Stimulated activated CD8-positive, alpha-beta memory T cell treated with anti-CD3 and anti-CD28 coated beads, Interleukin-12 subunit alpha, Interleukin-12 subunit beta, amount 100 ng/mL, for 4 hours (primary cell): ENCODE measurements at places on chromosomes 4 and X.

GRCh38 chr4:73066928-73067327, 2.6 kb downstream of the COX18 start:
- no peak for DNase-seq

GRCh38 chr4:168139336-168139735, 47.0 kb downstream of the ANXA10 start:
- DNase-seq = no peak

DNA sequence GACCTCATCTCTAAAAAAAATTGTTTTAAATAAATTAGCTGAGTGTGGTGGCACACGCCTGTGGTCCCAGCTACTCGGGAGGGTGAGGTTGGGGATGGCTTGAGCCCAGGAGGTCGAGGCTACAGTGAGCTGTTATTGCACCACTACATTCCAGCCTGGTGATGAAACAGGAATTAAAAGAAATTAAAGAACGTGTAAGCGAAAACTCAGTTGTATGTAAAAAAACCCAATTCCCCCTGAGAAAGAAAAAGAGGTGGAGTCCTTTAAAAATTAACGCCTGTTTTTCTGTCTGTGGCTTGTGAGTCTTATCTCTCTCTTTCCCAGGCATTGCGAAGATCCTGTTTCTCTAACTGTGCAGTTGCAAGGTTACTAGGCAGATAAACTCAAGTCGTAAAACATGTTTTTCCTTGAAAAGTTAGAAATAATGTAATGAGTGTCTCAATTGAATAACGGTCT, 22.1 kb downstream of the EPGN start:
- DNase-seq = no peak

DNA sequence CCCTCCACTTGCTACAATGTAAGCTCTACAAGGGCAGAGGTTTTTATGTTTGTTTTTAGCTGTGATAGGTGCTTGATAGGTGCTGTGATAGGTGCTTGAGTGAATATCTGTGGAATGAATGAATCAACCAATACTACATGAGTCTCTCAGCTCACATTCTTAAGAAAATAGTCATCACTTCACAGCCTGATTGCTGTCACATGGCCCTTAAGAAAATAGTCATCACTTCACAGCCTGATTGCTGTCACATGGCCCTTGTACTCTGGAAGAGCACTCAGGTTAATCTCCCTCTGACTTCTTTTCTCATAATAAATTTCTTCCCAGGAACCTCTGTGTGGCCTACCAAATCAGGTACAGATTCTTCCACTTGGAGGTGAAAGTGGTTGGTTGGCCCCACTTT, 335.2 kb downstream of the TENM3 start:
- DNase-seq = no peak

DNA sequence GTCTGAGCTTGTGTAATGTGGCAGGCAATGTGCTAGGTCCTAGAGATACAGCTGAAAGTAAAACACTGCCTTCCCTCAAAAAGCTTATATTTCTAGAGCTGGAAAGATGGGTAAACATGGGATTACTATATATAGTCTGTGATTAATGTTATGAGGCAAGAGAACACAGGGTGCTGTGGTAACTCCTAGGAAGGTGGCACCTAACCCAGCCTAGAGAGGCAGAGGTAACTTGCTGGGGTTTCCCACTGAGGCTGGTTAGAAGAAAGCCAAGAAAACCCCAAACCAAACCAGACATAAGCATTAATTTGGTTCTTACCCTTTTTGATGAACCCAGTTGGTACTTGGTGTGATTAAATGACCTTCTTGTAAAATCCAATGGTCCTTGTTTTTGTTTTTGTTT, 315.0 kb downstream of the PPP1R2C start:
- DNase-seq = no peak

- no peak for DNase-seq
Measured at GRCh38 chr4:112386071-112386470, 88.9 kb downstream of the ALPK1 start.

DNA sequence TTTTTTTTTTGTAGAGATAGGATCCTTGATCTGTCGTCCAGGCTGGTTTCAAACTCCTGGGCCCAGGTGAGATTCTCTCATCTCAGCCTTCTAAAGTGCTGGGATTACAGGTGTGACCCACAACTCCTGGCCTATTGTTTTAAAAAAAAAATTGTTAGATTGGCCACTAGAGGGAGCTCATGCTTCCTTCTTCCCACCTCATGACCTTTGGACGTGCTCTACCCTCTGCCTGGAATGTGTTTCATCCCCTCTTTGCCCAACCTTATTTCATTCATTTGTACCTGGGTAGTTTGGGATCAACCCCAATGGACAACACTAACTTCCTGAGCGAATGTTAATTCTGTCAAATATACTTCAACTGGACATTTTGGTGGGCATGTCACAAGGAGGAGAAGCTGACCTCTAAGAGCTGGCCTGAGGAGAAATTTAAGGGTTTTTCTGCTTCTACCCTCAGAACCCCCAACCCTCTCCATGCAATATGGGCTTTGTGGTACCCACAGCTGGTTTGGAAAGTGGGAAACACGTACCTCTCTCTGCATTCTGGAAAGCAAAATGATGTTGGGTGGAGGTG, 6.4 kb downstream of the PPEF2 start:
- DNase-seq = no peak

DNA sequence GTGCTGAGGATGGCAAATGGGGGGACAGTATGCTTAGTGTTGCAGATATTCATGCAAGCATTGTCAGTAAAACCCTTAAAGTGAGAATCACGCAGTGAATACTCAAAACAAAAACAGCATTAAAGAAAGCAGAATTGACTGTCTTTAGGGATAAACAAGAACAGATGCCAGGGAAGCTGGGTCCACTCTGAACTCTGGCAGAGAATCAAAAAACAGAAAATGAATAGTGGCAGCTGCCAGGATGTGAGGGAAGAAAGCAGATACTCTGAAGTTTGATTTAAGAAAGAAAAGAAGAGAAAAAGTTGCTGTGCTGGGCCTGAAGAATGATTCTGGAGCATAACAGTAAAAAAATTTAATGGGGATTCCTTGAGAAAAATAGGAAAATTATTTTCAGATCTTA, 131.5 kb downstream of the GABRA2 start:
- DNase-seq = no peak

- no peak for DNase-seq
Measured at GRCh38 chr4:75741027-75741426, 16.6 kb downstream of the USO1 start.

GRCh38 chr4:107060388-107060787, 24.3 kb upstream of the DKK2 start:
- DNase-seq = no peak

- DNase-seq = no peak
Measured at GRCh38 chrX:119981286-119982070, 37.9 kb upstream of the NKAP start.

DNA sequence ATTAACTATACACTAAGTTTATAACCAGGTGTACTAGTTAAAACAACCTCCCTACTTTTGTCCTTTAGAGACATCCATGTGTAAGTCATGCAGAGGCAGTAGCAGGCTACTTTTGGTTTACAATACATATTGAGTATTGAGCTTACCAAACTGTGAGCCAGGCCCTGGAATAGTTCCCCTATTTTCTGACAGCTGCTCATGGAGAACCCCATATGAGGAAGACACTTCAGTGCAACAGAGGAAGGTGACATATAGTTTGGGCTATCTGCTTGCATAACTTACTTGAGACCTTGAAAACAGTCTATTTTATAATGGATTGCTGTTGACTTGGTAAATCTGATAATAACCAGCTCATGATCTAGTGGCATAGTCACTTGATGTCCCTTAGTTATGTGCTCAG, 190.5 kb downstream of the SH3BGRL start:
- DNase-seq = no peak

DNA sequence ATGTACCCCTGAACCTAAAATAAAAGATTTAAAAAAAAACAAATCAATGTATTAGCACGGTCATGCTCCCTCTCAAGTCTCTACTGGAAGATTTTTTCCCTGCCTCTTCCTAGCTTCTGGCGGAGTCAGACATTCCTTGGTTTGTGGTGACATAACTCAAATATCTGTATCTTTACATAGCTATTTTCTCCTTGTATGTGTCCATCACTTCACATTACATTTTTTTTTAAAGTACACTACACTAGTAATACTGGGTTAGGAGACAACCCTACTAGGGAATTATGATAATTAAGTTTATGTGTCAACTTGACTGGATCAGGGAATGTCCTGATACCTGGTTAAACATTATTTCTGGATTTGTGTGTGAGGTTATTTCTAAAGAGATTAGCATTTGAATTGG, 1197.9 kb downstream of the TECRL start:
- no peak for DNase-seq

DNA sequence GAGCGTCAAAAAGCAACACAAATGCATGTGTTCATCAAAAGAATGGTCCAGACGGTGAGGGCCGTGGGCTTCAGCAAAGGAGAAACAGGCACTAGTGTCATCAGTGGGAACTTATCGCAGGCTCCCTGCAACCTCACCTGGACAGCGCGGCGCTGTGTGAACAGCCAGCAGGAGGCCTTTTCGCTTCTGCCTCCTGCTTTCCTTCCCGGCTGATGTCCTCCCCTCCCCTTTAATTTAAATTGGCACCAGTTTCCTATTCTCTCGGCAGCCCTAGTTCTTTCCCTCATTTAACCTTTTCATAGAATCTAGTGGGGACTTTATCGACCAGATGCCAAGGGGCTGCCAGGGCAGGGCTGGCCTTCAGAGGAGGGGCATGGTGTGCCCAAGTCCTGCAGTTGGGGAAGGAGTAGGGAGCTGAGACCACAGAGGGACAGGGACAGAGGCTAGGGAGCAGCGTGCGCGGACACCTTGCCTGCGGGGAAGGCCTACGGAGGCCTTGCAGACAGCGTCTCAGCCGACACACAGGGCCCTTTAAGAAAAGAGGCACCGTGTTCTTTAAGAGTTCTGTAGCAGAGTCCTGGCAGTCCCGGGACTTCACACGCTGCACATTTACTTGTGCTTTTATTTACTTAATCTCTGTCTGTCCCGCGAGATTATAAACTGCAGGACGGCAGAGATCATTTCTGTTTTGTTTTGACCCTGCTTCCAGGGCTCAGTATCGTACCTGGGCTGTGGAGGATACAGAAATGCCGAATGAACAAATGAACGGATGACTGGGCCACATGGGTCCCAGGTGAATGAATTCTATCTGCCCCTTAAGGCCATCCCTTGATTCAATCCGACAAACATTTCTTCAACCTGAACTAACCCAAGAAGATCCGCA, 8.4 kb upstream of the SORBS2 start:
- DNase-seq = no peak

DNA sequence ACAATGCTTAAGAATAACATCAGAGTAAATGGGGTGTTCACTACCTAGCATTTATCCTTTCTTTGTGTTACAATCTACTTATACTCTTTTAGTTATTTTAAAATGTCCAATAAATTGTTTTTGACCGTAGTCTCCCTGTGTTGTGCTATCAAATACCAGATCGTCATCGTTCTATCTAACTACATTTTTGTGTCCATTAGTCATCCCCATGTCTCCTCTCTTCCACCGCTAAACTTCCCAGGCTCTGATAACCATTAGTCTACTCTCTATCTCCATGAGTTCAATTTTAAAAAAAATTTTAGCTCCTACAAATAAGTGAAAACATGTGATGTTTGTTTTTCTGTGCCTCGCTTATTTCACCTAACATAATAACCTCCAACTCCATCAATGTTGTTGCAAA, 381.9 kb downstream of the PRDM5 start:
- no peak for DNase-seq

DNA sequence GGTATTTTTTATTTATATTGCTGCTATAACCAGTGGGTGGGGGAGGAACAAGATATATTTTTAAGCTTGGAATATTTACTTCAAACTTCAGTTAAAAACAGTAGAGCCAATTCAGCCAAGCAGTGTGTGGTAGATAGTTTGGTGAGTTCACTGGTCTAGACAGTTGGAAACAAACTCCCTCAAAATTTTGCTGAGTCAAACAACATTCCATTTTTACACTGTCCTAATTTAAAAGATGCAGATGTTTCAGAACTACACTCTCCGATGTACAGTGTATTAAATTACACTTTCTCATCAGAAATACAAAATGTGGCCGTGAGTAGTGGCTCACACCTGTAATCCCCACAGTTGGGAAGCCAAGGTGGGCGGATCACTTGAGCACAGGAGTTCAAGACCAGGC, 23.3 kb downstream of the PRKX start:
- no peak for DNase-seq

- no peak for DNase-seq
Measured at GRCh38 chrX:107146670-107147069, 28.0 kb upstream of the RBM41 start.

- DNase-seq = no peak
Measured at GRCh38 chr4:140829825-140830224, 73.6 kb upstream of the TBC1D9 start.

DNA sequence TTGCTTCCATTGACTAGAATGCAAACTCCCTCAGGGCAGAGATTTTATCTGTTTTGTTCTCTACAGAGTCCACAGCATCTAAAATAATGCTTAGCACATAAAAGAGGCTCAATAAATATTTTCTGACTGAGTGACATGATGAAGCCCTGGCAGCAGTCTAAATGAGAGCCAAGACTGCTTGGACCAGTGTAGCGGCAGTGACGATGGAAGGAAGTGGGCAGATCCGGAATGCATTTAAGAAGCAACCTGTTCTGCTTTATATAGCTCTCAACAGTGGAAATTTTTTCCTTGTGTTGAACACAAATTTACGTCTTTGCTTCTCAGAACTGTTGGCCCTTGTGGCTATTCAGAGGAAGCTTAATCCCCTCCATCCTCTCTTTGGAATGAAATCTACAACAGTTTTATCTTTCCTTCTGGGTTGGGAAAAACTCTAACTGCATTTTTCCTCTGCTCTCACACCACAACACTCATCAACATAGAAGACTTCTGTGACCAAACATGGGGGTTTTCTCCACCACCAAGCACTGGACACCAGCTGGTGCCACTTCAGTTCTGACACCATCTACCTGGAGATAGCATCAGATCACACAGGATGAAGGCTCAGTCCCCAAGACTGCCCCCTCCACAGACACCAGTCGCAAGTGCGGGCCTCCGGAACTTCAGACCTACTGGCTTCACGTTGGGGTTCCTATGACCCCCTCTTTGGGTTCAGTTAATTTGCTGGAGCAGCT, 7.0 kb upstream of the BEND4 start:
- DNase-seq = no peak

GRCh38 chr4:119597377-119597776, 31.2 kb downstream of the PDE5A start:
- DNase-seq = no peak

DNA sequence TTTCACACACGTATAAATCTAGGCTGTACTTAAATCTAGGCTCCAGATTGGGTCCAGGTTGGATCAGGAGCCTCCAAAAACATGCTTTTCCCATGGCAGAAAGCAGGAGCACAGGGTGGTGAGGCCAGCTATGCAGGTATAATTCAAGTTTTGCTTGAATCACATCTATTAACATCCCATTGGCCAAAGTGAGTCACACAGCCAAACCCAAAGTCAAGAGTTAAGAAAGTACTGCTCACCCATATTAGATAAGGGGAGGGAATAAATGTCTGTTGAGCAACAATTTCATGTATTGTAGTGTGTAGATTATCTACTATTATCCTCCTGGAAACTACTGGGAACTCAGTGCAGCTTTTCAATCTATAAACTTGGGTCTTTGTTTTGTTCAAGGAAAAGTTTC, 12.8 kb downstream of the SUPT20HL2 start:
- DNase-seq = no peak

GRCh38 chr4:135281230-135281629, 1079.6 kb upstream of the PABPC4L start:
- no peak for DNase-seq
